ENCODE measurements at places on chromosomes 16 and 17.

- DNase-seq, result no peak
Observed at GRCh38 chr16:3655396-3656159, 1.1 kb downstream of the DNASE1 start.

DNA sequence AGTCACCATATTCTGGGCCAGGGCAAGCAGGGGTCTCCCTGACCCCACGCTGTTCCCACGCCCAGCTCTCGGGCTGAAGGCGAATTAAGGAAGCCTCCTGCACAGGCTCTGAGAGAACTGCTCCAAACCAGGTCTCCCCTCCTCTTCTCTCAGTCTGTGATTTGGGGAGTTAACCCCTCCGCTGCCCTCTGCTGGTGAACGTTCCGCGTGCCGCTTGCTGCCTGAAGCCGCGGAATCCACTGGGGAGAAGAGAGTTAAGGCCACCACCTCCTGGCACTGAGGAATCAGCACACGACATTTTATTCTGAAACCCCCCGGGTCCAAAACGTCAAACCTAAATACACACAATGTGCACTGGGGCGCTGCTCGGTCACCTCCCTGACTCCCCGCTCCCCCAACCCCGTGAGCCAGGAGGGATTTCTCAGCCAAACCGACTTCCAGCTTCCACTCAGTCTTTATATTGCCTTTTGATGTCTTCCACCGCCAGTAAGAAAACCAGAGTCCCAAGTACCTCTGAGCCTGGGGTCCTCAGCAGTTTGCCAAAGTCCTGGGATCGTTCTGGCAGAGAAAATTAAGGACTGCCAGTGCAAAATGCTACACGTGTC is 54.4 kb upstream of the RCVRN start:
- peak; percentile 40 for DNase-seq

GRCh38 chr17:40247926-40248495 is 28.9 kb downstream of the WIPF2 start:
- no peak for DNase-seq

DNA sequence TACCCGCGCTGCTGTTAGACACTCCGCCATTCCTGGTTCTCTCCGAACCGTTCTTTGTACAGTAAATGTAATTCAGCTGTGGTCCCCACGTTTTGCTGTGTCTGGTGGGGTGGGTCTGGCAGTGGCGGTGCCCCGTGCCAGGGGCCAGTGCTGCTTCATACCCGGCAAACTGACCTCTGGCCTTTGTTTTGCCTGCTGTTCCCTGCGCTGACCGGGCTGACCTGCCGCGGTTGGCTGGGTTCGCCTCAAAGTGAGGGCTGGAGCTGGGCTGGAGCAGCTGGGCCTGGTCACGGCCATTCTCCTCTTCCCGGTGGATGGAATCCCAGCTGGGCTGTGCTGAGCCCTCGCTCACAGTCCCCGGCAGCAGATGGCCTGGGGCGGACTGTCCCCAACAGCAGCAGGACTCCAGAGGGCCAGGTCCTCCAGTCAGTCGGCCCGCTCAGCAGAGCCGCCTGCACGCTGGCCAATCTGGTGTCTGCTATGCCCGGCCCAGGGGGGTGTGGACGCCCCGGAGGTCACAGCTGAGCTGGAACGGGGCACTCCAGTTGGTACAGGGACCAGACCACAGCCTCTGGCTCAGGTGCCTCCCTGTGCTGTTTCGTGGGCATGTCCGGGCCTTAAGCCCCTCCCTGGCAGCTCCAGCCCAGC is 1.5 kb upstream of the WFIKKN1 start:
- no peak for DNase-seq

- no peak for DNase-seq
Observed at GRCh38 chr16:87437327-87437726, 45.2 kb downstream of the MAP1LC3B start.

DNA sequence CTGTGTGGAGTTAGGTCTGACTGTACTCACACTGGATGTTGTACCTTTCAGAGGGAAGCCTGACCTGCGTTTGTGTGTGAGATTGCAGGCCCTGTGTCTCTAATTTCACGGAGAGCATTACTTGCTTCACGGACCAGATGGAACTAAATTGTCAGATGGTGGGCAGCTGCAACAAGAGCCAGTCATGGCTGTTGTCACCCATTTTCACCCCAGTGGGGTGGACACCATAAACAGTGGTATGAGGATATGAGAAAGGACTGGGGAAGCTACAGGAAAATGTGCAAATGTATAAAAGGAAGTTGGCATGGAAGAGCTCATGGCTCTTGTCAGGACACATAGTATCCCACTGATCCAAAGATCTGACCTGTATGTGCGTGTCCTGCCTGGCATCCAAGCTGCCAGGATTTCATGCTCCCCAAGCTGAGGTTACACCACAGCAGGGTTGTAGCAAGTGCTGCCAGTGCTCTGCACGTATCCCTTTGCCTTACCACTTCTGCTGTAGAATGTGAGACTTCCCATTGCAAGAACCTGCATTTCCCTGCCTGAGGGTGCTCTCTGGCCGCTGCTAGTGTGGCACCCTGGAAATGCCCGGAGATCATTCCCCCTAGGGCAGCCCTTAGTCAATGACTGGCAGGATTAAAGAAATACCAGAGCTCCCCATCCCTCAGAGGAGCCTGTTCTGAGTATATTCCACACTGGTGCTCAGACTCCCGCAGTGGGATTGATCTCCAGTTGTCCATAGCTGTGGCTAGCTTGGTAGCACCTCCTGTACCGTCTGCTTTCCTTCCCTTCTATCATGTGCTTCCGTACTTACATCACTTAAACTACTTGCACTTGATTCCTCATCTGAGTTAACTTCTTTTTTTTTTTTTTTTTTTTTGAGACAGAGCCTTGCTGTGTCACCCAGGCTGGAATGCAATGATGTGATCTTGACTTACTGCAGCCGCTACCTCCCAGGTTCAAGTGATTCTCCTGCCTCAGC is 70.4 kb upstream of the TANC2 start:
- DNase-seq, result no peak

DNA sequence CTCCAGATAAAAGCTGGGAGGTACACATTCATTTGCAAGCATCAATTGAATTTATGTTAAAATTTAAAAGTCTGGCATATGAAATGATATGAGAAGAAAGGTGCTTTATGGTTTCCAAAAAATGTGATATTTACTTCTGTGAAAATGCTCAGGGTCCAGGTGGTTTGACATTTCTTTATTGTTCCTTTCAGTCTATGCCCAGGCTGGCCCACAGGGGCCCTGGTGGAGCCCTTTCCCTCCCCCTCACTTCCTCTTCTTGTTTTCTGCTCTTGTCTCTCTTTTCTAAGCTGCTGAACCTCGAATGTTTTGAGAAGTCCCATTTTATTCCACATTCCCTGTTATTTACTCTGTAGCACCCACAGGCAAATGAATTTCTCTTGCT is 127.8 kb downstream of the HS3ST3B1 start:
- no peak for DNase-seq

DNA sequence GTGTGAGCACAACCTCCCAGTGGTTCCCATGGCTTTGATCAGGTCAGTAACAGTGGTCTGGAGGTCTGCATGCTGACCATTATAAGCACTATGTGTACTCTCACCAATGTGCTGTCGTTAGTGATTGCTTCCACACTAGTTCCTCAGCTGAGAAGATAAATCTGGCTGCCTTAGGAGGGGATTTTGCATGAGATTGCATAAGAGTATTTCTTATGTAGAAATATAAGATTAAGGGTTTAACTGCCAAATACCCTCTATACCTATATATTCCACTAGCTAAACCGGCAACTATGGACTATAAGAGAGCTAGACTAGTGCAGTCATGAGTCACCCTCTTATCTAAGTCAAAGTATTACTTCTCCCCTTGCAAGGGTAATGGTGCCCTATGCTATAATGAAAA is 580.2 kb downstream of the CDH11 start:
- DNase-seq, result no peak

DNA sequence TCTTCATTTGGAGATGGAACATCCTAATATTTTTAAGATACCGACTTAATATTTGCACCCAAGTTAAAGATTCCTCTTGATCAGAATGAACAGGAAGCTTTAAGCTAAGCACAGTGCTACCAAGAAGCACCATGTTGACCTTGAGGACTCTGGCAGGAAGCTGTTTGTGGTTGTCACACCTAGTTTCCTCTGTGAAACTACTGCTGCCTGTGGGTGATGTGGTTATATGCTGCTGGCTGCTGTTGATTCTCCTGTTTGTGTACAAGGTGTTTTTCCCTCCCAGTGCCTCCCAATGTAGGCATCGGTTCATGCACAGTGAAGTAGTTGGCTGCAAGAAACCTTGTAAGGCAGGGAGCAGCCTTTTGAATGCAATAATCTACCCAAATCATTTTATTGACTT is 23.4 kb downstream of the RBL2 start:
- DNase-seq, result peak; percentile 29

GRCh38 chr16:83720981-83721380 is 86.8 kb upstream of the HSBP1 start:
- DNase-seq, result no peak

- DNase-seq, result no peak
Observed at GRCh38 chr17:47267354-47267828, 13.8 kb downstream of the ITGB3 start.

DNA sequence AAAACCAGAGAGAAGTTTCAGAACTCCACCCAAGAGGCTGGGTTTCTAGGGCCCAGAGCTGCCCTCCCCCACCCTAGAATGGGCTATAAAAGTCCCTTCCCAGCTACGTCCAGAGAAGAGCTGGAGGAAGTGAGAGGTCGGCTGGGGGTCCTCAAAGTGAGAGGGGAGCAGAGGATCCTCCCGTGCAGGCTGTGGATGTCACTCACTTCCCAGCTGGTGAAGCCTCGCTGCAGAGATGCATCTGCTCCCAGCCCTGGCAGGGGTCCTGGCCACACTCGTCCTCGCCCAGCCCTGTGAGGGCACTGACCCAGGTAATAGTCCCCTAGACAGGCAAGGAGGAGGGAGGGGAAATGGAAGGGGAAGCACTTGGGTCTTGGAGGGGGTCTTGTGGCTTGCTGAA is at the start of gene EPX:
EPX (plus strand) TSS at position 115 of the 400 bp plus-strand sequence; CDS start at position 236, 121 bp downstream.
- no peak for DNase-seq

DNA sequence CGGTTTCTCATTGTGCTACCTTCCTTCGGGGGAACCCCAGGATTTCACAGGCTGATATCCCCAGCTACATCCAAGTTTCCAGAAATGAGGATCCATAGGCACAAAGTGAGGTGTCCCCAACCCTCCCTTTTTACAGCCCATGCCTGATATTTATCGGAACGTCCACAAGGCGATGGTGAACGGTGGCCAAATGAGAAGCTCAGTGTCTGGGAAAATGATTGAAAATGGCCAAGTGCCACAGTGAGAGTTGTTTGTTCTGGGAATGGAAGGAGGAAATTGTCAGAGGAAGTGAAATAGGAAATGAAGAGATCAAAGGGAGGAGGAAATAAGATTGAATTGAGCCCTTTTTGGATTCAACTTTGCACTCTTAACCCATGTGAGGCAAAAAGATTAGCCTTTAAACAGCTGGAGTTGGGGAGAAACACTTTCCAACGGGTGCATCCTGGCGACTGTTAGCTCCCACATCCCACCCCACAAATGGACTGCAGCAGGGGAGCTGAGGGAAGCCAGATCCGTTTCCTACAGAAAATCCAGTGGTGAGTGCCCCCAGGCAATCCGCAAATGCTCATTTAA is 294.4 kb upstream of the IRX5 start:
- DNase-seq, result no peak

DNA sequence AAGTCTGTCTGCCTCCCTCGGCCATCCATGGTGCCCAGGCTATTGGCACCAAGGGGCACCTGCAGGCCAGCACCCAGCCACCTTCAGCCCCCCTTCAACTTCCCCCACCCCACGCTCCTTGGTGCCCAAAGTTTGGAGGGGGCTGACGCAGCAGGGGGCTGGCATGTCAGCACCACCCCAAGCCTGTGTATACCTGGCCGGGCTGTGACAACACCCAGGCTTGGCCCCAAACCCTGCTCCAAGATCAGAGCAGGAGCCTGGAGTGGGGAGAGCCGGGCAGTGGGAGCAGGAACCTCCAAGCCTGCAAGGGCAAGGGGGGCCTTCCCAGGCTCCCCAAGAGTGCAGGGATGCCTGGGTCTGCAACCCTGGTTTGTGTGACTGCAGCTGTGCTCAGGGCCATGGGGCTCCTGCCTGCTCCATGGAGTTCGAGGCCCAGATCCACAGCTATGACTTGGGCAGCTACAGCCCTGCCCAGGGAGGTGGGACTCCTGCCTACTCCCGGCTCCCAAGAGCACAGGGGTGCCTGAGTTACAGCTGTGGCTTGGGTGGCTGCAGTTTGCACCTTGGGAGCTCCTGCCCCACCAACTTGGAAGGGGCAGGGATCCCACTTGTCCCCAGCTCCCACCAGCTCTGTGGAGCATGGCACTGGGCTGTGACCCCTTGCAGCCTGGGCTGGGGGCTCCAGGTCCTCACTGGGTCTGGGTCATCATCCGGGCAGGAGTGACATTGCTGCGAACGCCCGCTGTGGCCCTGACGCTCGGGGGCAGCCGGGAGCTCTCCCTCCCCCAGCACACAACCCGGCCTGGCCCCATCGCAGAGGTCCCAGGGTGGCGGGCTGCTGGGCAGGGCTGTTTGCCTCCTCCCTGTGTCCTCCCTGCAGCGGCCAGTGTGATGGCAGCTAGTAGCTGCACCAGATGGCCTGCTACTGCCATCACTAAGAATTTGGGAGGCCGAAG is 175.5 kb upstream of the SDK2 start:
- DNase-seq, result no peak

- no peak for DNase-seq
Observed at GRCh38 chr16:20538181-20538580, 38.0 kb downstream of the ACSM2B start.

DNA sequence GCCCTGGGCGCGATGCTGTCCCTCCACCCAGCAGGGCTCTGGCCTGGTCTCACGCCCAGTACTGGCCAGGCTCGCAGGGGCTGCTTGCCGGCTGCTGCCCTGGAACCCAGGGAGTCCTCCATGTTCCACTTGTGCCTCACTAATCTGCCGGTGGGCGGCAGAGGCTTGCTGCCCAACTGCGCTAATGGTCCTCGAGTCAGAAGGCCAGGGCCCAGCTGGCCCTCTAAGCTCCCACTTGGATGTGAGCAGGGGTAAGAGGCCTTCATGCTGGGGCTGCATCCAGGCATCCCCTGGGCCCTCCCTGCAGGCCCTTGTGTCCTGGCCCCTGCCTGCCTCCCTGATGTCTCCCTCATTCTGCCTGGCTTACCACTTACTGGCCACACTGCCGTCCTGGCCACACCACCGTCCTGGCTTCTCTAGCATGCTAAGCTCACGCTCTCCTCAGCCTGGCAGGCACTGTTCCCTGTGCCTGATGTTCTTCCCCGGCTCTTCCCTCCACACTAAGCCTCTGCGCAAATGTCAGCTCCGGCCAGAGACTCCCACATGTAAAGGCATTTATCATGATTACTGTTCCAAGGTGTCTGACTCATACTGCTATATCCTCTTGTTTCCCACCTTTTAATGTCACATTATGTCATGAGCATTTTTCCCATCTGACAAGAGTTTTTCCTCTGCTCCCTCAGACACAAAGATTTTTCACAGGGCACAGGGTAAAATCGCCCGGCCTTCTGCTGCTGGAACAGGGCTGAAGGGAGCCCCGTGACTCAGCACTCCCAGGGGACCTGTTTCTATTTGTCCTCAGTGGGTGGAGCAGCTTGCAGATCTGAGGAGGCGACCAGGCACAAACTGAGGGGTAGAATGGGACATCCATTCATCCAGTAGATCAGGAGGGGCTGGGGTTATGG is 15.9 kb downstream of the B9D1 start:
- DNase-seq, result no peak

DNA sequence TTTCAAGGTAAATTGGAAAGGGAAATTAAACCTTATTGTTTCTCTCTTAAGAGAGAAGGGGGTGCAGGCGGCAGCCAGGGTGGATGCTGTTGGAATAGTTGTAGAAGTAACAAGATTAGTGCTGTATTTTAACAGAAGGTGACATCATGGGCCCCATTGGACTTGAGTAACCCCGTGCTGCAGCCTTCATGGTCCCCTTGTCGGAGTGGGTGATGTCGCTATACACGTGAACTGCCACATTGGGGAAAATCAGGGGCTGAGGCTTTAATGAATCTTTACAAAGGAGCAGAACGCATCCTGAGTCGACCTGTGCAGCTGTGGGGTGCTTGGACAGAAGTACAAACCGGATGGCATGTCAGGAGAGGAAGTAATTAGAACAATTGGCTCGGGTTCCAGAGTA is 3.2 kb downstream of the SNX11 start:
- no peak for DNase-seq

All from stimulated activated CD4-positive, alpha-beta T cell treated with anti-CD3 and anti-CD28 coated beads, Interleukin-2, amount 100 ng/mL, for 48 hours (primary cell).